Astrocyte of the spinal cord (primary cell): ENCODE measurements at places on chromosomes 12 and 14.

GRCh38 chr14:61341275-61342206, 20.2 kb downstream of the PRKCH start:
- DNase-seq: no peak

DNA sequence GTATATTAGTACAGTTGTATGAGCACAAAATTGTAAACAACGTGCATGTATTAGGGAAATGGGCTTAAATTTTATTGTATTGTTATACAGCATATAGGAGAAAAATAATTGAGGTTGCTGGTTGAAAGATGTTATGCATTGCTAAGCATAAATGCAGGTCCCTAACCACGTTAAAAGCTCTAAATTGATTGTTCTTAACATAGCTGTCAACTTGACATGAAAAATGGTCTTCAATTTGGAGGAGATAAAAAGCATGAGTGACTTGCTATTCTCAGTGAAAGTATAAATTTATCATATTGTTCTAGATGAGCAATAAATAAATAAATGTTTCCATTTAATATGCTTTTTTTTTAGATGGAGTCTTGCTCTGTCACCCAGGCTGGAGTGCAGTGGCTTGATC, 506.6 kb upstream of the ATXN7L3B start:
- no peak for DNase-seq

DNA sequence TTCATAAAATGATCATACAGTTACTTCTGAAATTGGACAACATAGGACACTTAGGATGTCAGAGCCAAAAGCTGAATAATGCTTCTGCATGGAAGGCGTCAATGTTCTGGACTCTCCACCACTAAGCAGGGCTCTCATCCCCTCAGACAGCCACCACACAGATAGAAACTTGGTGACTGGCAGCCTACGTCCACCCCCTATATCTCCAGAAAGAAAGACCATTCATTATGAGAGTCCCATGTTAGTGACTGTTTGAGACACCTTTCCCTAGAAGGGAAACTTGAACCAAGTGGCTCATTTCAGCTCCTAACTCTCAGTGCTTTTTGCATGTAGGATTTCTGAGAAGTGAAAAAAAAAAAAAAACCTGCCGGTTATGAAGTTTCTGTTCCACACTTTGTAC, 251.0 kb upstream of the FKBP4 start:
- DNase-seq: no peak

DNA sequence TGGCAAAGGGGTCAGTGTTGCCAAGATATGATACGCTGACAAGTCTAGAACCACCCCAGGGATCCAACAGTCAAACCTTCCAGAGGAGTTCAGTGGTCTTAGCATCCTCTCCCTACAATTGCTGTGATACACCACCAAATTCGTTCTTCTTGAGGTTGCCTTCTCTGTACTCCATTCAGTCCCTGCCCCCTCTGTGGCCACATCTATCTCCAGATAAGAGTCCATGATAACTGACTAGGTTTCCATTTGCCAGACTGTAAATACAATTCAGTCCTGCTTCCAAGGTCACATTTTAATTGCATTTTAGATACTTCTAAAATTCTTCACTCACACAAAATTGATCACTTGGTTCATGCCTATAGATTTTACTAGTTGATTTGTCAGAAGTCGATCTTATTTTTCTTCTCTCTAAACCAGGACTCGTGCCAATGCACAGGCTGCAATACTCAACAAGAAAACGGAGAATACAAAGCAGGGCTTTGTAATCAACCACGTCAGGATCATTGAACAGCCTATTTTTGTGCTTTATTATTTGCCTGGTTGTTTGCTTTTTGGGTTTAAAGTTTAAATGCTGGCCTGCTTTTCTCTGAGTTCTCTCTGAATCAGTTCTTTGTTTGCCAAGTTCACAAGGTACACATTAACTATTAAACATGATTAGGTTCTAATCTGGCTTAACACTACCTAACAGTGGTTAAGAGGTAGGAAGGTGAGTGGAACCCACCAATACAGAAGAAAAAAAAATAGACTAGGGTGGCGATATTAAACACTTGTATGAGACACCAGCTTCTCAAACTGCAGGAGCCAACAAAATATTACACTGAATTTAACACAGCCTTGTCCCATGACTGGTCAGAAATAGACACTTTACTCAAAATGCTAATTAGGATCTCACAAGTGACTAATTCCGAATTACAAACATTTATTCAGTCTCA, 5.3 kb upstream of the TSPAN8 start:
- DNase-seq: no peak

DNA sequence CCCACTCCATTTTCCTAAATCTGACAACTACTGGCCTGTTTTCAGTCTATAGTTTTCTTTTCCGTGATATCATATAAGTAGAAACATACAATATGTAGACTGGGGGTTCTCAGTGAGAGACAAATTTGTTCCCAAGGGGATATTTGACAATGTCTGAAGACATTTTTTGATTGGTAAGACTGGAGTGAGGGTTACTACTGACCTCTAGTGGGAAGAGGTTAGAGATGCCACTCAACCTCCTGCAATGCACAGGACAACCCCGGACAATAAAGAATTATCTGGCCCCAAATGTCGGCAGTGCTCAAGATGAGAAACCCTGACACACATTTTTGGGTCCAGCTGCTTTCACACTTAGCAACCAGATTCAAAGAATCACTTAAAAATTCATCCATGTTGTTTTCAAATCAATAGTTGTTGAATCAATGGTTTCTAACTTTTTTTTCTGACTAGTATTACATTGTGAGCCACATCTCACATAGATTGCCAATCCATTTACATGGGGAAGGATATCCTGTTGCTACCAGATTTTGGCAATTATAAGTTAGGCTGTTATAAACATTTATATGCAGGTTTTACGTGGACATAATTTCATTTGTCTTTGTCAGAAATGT, 307.1 kb downstream of the RPL10L start:
- peak; percentile 11 for DNase-seq

- peak; percentile 67 for DNase-seq
Observed at GRCh38 chr14:100278702-100279101, 27.5 kb downstream of the SLC25A29 start.
